ENCODE measurements at places on chromosomes 2 and 18.

- DNase-seq = no peak
Measured at GRCh38 chr2:219107758-219108157, 47.0 kb upstream of the IHH start.

- DNase-seq = no peak
Measured at GRCh38 chr2:151287513-151288250, 1.8 kb downstream of the NMI start.

DNA sequence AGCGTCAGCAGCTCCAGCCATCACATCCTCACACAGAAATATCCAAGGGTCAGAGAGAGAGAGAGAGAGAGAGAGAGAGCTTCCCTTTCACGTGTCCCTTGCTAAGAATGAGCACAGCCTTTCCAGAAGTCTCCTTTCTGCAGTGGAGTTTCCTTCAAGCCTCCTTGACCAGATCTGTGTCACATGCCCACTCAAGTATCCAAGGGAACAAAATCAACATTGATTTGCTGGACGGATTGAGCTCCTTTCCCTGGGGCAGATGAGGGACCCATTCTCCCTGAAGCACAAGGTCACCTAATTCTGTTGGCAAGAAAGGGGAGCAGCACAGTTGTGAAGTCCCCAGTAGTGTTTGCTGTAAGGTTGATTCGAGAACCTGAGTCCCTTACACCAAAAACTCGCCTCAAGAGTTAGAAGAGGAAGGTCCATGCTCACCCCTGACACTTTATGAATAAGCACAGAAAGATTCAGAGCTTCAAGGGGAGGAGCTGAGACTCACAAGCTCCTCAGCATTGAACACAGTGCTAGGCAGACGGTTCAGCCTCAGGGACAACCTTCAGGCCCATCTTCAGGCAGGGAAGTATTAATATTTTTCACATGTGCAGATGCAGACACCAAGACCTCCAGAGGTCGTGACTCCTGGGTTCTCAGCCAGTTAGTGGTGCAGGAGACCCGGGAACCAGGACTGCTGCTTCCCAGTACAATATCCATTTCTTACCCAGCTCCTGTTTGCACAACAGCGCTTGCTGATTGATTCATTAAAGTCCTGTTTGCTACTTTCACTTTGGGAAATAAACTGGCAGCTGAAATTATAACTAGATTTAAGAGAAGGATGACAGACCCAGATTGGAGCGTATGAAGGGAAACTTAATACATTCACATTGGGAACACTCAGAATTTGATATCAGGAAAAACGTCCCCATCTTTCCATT lies 38.2 kb upstream of the MARCO start:
- DNase-seq = no peak

- peak; percentile 40 for DNase-seq
Measured at GRCh38 chr2:235665661-235666212, 171.9 kb downstream of the AGAP1 start.

DNA sequence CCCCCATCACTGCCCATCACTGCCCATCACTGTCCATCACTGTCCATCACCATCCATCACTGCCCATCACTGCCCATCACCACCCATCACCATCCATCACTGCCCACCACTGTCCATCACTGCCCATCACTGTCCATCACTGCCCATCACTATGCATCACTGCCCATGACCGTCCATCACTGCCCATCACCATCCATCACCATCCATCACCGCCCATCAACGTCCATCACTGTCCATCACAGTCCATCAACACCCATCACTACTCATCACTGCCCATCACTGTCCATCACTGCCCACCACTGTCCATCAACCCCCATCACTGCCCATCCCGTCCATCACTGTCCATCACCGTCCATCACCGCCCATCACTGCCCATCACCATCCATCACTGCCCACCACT lies 57.8 kb upstream of the OTOS start:
- no peak for DNase-seq

DNA sequence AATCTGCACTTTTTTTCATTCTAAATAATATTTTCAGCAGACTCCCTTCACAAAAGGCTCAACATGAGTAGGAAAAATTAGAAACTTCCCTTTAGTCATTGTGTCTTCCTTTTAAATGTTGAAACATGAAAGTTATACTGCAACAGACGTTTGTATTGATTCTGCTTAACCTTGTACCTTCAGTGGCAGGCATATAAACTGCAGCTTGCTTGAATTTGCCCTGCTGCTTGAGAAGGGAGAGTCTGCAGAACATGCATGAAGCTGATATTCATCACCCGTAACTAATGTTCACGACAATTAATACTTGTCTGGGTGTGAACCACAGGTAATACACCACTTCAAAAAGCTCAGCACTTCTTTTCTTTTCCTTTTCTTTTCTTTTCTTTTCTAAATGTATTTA lies 294.7 kb upstream of the LRP1B start:
- no peak for DNase-seq

DNA sequence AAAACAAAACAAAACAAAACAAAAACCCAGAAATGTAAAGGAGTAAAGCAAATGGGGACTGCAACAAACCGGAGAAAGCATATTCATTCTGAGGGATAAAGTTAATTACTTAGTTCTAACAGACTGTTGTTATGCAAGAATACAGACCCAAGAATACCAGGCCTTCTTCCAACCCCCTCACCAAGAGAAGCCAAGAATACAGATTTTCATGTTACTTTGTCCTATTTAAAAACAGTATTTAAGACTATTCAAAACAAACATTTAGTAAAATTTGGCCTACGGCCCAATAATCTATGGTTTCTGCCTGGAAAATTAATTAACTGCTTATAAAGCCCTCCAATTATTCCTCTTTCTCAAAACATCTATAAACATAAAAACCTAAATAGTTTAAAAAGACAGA lies 91.4 kb downstream of the USP34 start:
- no peak for DNase-seq

GRCh38 chr2:38113051-38113450 lies 37.1 kb upstream of the CYP1B1 start:
- no peak for DNase-seq

DNA sequence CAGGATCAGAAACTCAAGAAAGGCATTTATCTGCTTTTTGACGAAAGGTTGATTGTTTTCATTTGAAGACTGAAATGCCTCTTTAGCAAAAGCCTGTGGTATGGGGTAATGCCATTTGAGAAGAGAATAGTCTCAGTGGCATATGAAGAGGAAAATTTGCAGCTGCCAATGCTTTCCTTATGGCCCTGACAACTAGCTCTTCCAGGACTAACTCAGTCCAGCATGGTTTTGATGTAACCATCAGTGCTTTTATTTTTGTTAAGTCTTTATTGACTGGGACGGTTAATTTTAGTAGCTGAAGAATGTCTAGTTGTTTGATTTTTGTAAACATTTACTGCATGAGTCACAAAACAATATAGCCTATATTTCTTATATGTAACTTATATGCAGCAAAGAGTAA lies 158.4 kb downstream of the LNPK start:
- no peak for DNase-seq

- DNase-seq = no peak
Measured at GRCh38 chr2:238145851-238146250, 7.4 kb downstream of the KLHL30 start.

DNA sequence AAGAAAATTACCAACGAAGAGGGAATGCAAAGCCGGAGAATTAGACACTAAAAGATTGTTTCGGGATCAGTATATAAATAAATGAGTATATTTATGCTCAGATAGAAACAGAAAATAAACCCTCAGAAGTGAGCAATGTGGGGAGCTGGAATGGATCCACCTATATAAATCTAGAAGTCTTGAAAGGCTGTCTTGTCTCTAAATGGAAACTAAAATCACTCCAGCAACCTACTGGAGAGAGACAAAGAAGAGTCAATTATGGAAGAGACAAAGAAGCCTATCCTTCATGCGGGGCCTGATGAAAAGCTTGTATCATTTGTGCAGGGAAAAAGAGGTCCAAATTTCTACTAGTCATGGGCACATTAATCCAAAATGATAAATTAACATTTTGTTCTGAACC lies 158.1 kb downstream of the DNAH7 start:
- no peak for DNase-seq

DNA sequence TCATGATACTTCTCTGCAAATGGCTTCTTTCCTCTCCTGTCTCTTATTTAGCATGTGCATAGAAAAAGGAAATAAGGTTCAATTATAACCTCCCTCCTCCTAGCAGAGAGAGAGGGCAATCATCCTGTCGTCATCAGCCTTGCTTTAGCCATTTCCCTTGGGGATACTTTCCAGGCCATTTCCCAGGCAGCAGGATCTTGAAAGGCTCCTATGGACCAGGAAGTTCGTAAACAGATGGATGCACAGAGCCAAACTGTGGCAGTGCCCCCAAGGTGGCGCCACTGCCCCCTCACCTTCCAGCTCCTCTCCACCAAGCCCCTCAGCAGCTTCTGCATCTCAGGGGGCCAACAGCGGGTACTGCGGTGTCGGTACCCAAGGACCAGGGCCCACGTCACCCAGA lies 157.4 kb downstream of the DTNA start:
- peak; percentile 3 for DNase-seq

GRCh38 chr2:123513351-123513750 lies 511.7 kb upstream of the CNTNAP5 start:
- DNase-seq = no peak

GRCh38 chr18:54883816-54884604 lies 55.7 kb downstream of the RAB27B start:
- DNase-seq = no peak

- DNase-seq = no peak
Measured at GRCh38 chr2:157364257-157364974, 38.8 kb upstream of the ERMN start.

DNA sequence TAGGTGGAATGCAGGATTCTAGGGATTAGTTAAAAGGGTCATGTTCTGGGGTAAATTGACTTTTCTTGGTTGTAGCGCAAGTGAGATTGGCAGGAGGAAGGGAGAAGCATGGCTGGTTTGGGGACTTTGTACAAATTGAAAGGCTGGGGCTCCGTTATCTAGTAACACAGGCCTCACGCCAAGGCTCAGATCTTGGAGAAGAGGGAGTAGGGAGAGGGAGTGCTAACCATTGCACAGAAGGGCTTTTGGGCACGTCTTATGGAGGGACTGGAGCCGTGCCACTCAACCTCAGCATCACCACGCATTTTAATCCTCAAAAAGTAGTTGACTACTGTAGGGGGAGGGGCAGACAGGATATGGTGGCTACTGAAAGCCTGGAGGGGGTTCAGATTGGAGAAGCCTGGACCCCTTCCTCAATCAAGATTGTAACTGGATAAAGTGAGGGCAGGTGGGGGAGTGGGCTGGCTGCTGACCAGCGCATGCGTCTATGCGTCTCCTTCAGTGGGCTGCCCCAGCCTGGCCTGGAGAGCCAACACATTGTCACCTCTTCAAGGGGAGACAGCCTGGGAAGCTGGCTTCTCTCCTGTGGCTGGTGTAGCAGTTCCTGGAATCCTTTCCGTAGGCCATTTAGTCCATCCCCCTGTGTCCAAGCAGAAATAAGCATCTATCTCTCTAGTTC lies 14.3 kb downstream of the IGFBP5 start:
- no peak for DNase-seq

Data from NCI-H1694 (cell line).